ENCODE measurements at places on chromosomes 6 and 20.

DNA sequence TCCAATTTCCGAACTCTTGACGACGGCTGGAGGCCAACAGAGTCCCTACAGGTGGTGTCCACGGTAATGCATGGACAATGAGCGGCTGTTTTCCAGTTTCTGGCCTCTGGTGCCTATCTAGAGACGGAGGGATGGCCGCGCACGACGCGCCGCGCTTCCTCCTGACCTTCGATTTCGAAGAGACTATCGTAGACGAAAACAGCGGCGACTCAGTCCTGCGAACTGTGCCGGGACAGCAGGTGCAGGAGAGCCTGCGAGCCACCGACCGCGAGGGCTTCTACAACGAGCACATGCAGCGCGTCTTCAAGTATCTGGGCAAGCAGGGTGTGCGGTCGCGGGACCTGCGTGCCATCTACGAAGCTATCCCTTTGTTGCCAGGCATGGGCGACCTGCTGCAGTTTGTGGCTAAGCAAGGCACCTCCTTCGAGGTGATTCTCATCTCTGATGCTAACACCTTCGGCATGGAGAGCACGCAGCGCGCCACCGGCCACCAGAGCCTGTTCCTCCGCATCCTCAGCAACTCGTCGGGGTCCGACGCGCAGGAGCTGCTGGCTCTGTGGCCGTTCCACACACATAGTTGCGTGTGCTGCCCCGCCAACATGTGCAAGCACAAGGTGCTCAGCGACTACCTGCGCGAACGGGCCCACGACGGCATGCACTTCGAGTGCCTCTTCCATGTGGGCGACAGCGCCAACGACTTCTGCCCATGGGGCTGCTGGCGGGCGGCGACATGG is 169.4 kb downstream of the CDK19 start:
- no peak for DNase-seq

- DNase-seq: no peak
Measured at GRCh38 chr6:50257322-50257721, 207.6 kb upstream of the DEFB112 start.

DNA sequence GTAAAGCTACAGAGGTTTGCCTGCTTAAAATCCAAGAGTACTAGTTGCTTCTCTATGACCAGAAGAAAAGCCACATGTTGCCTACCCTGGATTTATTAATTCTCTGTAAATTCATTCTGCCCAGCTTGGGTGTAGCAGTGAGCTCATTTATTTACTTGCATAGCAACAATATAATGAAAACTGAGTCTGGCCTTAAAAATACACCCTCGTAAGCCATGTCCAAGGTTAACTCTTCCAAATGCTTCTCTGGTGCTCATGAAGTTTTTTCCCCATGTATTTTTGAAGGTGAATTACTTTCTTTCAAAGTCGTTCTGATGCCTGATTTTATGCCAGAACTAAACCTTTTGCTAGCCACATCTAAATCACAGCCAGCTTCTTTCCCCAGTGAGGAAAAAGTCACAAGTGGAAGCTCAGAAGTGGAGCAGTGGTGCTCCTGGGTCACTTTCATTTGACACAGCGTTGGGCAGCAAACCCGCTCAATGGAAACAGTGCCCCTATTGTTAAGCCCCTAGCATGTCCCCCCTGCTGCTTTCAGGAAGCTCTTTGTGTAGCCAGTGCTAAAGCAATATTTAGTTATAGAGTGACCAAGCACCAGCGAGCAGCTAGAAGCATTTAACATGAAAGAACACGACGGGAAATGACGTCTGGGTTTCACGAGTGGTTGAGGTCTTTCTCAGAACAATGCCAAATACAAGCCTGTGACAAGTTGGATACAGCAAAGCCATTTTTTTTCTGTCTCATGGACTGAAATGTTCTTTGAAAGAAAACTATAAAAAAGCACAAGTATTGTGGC is 29.8 kb downstream of the NEDD9 start:
- DNase-seq: no peak

GRCh38 chr6:106551155-106551554 is 78.1 kb downstream of the RTN4IP1 start:
- no peak for DNase-seq

- DNase-seq: no peak
Measured at GRCh38 chr6:30726506-30727413, 6.6 kb downstream of the TUBB start.

DNA sequence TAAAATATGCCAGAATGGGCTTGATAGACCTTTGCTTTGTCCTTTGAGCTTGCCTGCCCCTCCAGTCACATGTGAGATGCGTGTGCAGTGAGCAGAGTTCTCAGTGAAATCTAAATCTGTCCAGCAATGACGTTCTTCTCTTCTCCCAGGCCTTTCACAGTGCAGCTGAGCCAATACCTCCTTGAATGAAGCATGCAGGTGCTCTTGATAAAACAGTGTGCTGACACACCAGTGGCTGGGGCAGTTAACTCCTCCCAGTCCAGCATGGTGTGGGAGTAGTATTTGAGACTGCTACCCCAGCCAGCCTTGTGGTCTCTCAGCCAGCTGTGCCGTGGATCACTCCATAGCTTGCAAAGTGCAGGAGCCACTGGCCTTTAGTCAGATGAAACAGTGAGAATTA is 240.5 kb downstream of the FARS2 start:
- no peak for DNase-seq

DNA sequence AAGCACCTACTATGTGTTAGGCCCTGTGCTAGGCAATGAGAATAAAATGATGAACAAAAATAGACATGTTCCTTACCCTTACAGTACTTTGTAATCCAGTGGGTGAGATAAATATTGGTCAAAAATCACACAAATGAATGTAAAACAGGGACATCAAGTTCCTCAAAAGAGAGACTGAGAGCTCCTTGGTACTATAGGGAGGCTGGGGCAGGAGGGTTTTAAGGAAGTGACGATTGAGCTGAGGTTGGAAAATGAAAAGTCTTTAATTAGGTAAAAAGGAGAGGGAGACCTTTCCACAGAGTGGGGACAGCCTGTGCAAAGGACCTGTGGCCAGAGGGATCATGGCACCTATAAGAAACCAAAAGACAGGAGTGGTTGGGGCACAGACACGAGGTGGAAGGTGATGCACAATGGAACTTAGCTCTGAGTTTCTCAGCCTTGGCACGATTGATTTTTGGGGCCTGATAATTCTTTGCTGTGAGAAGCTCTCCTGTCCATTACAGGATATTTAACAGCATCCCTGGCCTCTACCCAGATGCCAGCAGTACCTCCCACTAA is 140.3 kb downstream of the CEP57L1 start:
- no peak for DNase-seq

- DNase-seq: no peak
Measured at GRCh38 chr6:30213667-30213956, 406 bp upstream of the TRIM26 start.

GRCh38 chr6:2751871-2752270 is 1.1 kb upstream of the MYLK4 start:
- no peak for DNase-seq

DNA sequence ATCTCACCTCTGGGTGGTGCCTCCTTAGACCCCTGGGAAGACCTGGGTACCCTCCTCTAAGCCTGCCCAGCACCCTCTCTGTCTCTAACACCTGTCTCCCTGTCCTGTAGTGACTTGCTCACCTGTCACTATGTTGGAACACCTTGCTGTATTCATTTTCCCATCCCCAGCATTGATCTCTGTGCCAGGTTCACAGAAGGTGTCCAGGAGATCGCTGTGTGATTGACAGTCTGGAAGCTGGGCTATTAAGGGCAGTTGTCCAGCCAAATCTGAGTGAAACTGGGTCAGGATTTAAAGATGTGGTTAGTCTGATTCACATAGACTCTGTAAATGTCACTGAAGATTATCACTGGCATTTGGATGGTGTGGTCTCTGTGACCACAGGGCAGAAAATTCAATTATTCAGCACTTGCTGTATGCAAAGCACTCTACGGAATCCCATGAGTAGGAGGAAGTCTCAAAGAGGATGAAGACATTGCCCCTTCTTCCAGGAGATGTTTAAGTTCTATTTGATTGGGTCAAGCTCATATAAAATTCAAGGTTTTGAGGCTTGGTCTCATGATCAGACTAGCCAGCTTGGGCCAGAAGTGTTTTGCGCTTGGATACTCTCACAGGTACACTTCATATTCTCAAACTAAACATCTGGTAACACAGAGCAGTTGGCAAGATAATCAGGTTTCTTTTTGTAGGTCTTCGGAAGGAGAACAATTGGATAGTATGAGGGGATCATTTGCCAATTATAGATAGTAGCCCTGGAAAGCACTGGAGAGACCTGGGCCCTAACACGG is 57.8 kb upstream of the TAGAP start:
- DNase-seq: no peak

DNA sequence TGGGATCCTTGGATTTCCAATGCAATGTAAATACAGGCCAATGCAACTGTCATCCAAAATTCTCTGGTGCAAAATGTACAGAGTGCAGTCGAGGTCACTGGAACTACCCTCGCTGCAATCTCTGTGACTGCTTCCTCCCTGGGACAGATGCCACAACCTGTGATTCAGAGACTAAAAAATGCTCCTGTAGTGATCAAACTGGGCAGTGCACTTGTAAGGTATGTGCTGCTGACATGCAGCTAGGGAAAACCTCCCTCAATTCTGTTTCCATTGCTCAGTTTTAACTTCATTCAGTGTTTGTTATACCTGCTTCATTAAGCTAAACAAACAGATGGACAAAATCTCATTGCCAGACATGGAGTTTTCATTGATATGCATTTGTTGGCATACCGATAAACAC is 397.1 kb downstream of the ARHGAP18 start:
- DNase-seq: no peak

DNA sequence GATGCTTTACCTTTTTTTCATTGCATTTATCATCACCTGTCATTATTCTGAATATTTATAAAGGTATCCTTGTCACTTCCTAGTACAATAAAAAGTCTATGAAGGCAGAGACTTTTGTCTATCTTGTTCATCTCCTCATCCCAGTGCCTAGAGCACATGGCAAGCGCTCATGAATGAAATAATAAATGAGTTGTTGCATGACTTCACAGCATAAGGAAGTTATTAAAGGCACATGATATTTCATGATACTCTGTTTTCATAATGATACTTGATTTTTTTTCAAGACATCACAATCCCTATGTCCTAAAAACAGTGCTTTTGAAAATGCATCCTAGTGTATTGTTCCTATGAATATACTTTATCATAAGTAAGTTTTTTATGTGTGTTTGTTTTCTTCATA is 310.6 kb upstream of the RSPO3 start:
- DNase-seq: no peak

DNA sequence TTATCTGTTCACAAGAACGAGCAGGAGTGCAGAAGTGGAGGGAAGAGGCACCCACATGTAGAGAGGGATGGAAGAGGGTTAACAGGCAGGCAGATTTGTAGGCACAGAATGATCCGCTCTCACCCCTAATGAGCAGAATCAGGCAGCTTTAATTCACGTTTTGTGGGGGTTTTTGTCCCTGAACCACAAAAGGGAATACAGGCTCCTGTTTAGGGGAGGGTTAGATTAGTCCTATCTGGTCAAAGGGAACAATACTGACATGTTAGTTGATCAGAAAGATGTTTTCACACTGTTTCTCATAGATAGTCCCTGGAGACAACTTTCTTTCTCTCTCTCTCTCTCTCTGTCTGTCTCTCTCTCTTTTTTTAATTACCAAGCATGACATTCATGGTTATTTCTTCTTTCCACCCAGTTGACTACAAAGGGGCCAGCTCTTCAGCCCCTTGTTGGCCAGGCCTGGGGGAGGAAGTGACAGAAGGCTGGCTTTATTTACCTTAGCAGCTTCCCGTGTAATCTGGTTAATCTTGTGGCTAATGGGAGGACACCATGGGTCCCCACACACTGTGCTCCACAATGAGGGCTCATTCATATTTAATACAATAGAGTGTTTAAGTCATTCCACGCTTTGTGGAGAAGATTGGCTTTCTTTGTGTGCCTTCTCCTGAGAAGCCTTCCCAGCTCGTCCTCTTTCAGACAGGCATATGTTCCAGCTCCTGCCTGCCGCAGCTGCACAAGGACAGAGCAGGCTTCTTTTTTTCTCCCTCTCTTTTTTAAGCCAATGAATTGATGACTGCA is 958.8 kb downstream of the TFAP2A start:
- no peak for DNase-seq

GRCh38 chr6:22025468-22026163 is 271.2 kb downstream of the PRL start:
- no peak for DNase-seq

DNA sequence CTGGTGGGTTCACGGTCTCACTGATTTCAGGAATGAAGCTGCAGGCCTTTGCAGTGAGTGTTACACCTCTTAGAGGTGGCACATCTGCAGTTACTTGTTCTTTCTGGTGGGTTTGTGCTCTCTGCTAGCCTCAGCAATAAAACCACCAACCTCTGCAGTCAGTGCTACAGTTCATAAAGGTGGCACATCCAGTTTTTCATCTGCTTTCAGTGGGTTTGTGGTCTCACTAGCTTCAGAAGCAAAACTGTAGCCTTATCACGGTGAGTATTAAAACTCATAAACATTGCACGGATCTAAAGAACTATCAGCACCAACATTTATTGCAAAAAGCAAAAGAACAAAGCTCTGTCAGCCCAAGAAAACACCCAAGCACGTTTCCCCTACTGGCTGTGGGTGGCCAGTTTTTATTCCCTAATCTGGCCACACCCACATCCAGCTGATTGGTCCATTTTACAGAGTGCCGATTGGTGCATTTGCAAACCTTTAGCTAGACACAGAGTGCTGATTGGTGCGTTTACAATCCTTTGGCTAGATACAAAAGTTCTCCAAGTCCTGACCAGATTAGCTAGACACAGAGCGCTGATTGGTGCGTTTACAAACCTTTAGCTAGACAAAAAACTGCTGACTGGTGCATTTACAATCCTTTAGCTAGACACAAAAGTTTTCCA is 3.4 kb upstream of the TMEM14C start:
- no peak for DNase-seq
